ENCODE measurements at places on chromosomes 5 and 9.

DNA sequence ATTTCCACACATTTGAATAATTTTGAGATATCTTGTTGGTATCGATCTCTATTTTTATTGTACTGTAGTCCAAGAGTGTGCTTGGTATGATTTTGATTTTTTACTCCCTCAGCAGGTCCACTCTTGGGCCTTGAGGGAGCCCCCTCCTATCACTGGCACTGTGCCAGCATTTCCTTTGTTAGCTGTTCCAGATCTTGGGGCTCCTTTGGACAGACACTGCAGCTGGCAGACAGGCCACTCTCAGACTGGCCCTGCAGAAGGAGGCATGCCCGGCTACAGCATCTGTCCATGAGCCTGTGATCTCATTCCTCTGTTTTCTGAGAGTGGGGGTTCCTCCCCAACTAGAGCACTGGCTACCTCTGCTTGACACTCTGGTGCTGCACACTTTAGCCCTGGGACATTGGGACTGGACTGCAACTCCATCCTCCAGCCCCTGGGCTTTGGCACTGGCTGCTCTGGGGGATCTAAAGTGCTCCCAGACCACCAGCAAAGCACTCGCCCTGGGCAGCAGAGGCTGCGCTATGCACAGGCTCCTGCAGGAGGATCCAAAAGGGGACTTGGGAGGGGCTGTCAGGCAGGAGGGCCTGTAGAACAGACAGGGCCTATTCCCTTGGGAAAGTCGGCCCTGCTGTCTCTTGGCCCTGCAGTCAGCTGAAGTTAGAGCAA lies 271.3 kb upstream of the DMAC1 start:
- DNase-seq = no peak

DNA sequence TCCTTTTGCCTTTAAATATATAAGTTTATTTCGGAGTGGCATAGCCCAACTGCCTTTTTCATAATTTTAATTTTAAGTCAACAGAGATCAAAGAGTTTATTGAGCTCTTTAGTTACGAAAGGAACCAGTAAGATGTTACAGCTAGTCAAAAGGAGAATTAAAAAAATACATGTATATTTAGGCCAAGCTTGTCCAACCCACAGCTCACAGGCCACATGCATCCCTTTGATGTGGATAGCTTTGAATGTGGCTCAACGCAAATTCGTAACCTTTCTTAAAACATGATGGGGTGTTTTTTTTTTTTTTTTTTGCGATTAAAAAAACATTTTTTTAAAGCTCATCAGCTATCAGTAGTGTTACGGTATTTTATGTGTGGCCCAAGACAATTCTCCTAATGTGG lies 50.2 kb upstream of the IL31RA start:
- no peak for DNase-seq

- DNase-seq = peak; percentile 13
Observed at GRCh38 chr5:32419791-32420190, 24.7 kb downstream of the ZFR start.

GRCh38 chr5:170805666-170806065 lies 22.1 kb downstream of the GABRP start:
- DNase-seq = no peak

- no peak for DNase-seq
Observed at GRCh38 chr5:172506251-172506650, 51.9 kb upstream of the SH3PXD2B start.

GRCh38 chr5:148620696-148621095 lies 33.6 kb downstream of the HTR4 start:
- DNase-seq = no peak

- no peak for DNase-seq
Observed at GRCh38 chr5:107592515-107592914, 78.2 kb downstream of the EFNA5 start.

DNA sequence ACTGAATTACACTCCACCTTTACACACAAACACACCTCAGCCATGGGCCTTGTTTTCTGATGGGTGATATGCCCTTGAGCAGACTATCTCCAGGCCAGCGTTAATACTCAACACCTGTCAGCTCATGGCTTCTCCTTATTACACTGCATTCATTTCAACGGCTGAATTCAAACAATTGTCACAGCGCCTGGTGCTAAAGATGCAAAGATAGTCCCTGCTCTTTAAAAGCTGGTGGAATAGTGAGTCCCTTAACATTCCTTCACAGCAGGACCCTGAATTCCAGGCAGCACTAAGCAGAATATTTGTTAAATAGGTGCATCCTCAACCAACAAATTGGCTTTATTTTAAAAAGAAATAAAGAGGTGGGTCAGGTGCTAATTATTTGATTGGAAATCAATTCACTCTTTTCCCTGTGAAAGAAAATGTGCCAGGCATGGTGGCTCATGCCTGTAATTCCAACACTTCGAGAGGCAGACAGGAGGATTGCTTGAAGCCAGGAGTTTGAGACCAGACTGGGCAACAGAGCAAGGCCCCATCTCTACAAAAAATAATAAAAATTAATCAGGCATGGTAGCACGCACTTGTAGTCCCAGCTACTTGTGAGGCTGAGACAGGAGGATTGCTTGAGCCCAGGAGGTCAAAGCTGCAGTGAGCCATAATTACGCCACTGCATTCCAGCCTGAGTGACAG lies 155.7 kb upstream of the EFNA5 start:
- DNase-seq = no peak

All from pons (tissue), 1 donor.